Mesenteric fat pad (tissue), 1 donor: ENCODE measurements at places on chromosomes 3 and 15. TPM values are rescaled to one million over a fixed set of nuclear protein-coding genes. Genes with fewer than 3 reads are reported as not detected.

GRCh38 chr3:15932348-15933300 lies 134.8 kb upstream of the ANKRD28 start:
- no peak for DNase-seq

- no peak for DNase-seq
These were observed 15.2 kb downstream of the GXYLT2 start for GRCh38 chr3:72903004-72903403.

GRCh38 chr3:55965776-55966175 lies 478.7 kb upstream of the WNT5A start:
- DNase-seq: no peak

GRCh38 chr15:39589193-39589814 lies 8.4 kb downstream of the THBS1 start:
- DNase-seq: no peak

DNA sequence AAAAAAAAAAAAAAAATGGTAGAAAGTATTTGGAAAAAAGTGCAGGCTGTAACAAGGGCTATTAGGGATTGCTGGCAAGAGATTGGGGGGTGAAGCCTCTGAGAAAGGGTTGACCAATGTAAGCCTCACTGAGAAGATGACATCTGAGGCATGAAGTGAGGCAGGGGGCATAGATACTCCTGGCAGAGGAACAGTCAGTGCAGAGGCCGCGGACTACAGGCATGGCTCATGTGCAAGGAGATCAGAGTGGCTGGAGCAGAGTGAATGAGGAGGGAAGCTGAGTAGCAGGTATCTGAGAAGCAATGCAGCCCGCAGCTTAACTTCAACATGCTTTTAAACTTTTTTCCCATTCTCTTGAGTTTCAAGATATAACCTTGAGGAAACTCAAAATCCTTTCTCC lies 5.4 kb downstream of the FBXL22 start:
- DNase-seq: no peak

DNA sequence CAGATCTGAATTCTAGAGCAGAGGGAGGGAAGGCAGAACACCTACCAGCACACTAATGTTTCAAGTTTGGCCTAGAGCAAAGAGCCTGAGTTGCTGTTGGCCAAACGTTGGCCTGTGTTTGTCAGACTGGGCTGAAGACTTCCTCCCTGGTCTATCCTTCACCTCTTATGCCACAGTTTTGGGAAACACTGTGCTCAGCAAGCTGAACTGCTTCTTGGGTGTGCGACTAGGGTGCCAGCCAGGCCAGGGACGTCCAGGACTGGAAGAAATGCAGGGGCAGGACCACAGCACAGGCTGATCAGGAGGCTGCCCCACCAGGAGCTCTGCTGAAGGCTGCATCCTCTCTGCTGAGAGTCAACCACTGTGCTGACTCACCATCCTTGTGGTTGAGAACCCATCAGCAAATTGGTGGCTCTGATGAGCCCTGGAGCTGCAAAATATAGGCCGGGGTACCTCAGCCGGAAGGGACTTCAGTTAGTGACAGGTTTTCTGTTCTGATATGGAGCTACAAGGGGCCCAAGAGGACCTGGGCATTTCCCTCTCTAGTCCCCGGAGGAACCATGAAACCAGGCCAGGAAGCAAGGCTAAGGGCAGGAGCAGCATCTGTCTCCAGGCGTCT lies 131.6 kb upstream of the RASGRP1 start:
- no peak for DNase-seq

DNA sequence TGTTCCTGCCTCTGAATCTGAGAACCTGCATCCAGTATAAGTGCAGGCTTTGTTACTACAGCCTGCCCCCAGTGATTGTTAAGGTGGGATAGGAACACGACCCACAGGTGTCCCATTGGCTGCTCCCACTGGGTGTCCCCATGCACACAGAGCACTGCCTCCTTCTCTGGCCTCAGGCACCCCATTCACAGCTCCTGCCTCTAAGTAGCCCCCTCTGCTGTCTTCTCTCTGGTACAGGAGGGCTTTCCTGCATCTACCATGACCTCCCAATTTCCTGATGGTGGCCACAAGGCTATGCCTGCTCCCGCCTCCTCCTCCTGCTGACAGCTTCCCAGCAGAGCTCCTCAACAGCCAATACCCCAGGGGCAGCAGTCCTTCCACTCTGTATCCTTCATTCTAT lies 238.6 kb upstream of the TMC3 start:
- no peak for DNase-seq

DNA sequence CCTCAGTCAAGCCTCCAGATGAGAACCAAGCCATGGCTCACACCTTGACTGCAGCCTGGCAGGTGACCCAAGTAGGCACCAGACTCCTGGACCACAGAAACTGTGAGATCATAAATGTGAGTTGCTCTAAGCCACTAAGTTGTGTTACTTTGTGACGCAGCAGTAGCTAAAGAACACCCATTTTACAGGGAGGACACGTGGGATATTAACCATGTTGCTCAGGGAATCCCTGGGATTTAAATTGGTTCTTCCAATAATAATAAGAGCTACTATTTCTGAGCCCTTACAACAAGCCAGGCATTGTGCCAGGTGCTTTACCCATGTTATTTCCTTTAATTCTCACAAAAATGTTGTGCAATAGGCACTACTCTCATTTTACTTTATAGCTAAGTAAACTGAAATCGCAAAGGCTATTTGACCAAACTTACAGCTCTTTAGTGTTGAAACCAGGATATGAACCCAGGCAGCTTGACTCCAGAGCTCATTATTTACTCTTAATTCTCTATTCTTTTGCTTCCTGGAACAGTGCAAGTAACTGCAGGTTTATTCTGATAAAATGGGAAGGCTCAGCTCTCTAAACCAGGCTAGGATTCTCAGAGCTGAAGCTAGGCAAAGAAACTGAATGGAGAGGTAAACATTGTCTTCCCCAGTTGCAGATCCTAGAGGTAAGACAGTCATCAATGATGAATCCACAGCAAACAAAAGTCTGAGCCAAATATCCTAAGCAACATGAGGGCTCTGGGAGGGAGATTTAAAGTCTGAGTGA lies 294.4 kb downstream of the KBTBD8 start:
- DNase-seq: no peak

The ROPN1 gene
- not detected for total RNA-seq

The CDCP1 gene
- 4.8 TPM for total RNA-seq
